BJ (cell line): ENCODE measurements at places on chromosomes 11 and 22. TPM values are rescaled to one million over a fixed set of nuclear protein-coding genes. Genes with fewer than 3 reads are reported as not detected.

Gene MYEOV
- polyA plus RNA-seq = 3.6 and 4.5 TPM in 2 replicates

Gene CRYBA4
- polyA plus RNA-seq = not detected in 2 replicates

Gene DCUN1D5
- polyA plus RNA-seq = 27.7 and 39.9 TPM in 2 replicates

DNA sequence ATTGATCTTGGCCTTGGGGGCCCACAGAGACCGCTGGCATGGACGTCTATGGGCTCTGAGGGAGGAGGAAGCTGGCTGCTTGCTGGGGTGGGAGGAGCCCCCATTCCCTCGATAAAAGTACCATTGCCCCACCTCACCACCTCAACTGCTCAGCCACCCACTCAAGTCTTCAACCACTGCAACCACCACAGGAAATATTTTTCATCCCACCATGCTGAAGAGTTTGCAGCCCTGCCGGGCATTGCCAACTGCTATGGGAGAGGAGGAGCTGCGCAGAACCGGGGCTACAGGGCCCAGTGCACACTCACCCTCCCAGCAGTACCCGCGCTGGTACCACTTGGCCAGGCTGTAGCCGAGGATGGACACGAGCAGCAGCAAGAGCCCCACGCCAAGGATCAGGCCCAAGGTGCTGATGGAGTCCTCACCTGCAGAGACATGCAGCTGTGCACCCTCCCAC, 29.2 kb downstream of the IL10RA start:
- no peak for DNase-seq

DNA sequence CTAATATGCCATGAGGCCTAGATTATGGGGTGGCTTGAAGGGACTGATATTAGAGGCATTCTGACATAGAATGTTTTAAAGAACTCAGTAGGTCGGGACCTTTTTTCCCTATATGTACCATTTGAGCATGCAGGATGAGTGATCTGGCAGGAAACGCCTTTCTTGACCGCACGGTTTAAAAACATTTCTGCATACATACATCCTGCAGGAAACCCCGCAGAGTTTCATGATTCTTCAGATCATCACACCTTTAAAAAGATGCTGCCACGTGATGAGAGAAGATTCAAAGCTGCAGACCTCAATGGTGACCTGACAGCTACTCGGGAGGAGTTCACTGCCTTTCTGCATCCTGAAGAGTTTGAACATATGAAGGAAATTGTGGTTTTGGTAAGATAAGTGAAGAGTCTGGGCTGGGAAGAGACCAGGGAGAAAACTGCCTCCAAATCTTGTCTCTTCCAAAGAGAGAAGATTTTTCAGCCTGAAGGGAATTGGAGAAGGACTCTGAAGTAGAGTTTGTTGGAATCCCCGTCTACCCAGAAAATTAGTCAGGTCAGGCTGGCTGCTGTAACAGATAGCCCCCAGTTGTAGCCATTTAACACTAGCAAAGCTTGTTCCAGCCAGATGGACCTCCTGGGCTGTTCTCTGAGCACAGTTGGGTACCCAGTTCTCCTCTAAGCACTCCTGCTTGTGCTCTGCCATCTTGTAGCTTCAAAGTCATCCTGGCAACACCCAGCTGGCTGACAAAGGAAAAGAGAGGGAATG, 7.4 kb downstream of the RCN1 start:
- no peak for DNase-seq

GRCh38 chr11:33618351-33618710, 82.3 kb downstream of the C11orf91 start:
- no peak for DNase-seq

Gene OR56A4
- not detected in 2 replicates for polyA plus RNA-seq

DNA sequence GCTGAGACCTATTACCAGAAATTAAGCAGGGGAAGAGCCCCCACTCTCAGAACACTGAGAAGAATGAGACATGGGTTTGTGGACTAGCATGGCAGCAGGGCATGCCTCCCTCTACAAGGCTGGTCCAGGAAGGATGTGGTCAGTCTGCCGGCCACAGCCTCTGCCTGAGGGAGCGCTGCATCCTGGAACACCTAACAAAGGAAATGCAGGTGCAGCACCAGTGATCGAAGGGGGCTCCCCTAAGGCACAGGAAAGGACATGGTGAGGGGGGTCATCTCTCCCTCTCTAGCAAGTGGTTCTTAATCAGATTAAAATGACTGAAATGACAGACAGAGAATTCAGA, 40.6 kb upstream of the ARL14EP start:
- no peak for DNase-seq

DNA sequence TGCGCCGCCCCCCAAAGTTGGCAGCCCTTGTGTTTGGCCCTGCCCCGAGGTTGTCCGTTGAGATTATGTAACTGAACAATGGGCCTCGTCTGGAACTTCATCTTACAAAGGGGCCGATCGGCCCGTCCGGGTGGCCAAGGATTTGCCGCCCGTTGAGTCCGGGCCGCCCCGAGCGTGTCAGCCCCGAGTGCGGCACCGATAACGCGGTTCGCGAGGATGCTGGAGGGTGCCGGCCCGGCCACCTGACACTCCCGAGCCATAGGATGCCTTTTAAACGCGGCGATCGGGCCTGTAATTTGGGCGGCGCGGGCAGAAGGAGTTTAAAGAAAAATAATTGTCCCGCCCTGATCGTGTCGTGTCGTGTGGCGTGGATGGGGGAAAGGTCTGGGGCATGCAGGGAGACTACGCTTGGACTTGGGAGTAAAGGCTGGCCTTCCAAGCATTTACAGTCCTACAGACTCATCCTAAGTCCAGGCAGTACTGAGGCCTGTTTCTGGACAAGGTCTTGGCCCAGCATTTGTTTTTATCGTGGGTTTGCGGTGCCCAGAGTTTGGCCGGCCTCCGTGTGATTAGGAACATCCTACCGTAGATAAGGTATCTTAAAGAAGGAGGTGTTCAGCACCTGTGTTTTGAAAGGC, 1.3 kb downstream of the WEE1 start:
- no peak for DNase-seq

Gene CDPF1
- 6.7 and 12.9 TPM in 2 replicates for polyA plus RNA-seq

DNA sequence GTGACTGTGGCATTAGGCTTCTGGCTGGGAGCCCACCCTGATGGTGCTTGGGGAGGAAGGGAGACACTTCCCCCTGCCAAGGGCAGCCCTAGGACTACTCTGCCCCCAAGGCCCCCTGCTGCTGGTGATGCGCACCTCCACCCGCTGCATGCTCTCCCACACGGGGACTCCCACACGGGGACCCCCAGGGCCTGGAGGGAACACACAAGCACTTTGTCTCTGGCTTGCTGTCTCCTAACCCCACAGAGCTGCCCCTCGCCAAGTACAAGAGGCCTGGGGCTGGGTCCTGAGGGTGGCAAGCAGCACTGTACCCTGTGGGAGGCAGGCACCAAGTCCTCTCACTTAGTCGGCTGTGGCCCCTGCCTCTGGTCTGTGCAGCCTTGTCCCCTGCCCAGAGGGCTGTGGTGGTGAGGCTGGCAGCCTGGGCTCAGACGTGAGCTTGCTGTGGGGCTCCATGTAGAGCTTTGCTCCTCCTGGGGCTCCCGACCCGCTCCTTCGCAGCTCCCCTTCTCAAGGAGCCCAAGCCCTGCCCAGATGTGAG, 7.9 kb downstream of the LRRC75B start:
- no peak for DNase-seq

- peak; percentile 31 for DNase-seq
These were observed 29.5 kb upstream of the CCDC34 start for GRCh38 chr11:27392278-27393114.

- DNase-seq = no peak
These were observed 20.9 kb downstream of the ALKBH3 start for GRCh38 chr11:43901551-43901950.

Gene PIH1D2
- polyA plus RNA-seq = 0.82 and 1.7 TPM in 2 replicates

DNA sequence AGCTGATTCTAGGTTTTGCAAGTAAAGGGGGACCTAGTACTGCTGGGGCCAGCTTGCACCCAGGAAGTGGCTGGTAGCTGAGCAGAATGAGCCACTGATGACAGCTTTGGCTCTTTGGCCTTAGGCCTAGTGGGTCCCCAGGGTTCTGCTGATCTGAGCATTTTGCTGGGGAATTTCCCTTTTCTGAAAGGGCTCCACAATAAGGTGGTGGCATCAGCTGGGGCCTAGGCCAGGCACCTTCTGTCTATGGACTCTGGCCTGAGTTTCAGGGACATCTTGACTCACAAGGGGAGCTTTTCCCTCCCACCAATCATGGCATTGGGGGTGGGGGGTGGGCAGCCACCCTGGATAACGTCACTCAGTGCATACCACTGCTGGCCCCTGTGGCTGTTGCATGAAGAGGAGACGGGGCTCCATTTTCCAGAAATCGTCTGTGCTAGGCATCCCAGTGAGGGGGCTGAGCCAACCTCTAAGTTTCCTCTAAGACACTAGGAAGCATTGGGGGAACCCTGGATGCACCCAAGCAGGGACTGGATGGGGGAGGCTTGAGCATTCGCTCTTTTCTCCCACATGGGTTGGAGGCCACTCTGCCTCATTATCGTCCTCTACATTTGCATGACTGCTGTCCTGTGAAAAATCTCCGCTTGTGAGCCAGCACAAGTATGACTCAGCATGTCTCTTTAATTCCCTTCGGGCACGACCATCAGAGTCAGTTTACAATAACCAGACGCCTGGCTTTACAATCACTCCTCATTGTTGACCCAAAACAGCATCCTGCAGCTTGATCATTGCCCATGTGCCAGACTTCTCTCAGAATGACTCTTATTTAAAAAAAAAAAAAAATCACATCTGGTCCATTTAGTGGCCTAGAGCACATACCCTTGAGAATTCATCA, 145.0 kb upstream of the THY1 start:
- DNase-seq = peak; percentile 74

Gene ZNF280A
- not detected in 2 replicates for polyA plus RNA-seq

- no peak for DNase-seq
These were observed 2.1 kb upstream of the DLAT start for GRCh38 chr11:112023104-112023503.

GRCh38 chr11:43968719-43969118, 26.3 kb downstream of the C11orf96 start:
- DNase-seq = no peak

- DNase-seq = no peak
These were observed 23.5 kb downstream of the RRM1 start for GRCh38 chr11:4118107-4118506.

DNA sequence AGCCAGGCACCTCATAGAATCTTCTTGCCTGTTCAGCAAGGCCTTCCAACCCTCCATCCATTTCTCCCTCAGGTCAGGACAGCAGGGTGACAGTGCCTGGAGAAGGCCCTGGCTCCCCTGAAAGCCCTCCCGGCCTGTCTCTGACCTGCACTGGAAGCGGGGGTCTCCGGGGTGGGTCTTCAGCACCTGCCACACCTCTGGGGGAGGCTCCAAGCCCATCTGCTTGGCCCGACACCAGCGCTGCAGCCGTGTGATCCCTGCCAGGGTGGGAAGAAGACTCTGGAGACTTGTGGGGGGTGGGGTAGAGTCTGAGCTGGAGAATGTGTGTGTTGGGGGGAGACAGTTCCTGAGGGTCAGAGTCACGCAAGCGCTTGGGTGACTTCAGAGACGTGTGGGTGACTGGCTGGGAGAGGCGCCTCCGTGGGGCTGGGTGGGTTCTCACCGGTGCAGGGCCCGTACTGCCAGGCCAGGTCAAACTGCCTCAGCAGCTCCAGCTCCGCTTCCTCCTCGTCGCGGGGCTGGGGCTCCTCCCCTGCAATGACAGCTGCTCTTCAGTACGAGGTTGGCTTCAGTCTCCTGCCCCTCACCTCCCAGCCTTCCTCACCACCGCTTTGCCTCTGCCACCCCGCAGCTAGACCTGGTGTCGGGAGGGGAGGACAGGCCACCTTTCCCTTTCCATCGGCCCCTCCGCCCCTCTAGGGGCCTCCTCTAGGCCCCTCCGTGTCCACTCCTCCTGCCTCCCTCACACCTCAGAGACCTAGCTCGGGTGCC, 615 bp downstream of the POLD4 start:
- no peak for DNase-seq

DNA sequence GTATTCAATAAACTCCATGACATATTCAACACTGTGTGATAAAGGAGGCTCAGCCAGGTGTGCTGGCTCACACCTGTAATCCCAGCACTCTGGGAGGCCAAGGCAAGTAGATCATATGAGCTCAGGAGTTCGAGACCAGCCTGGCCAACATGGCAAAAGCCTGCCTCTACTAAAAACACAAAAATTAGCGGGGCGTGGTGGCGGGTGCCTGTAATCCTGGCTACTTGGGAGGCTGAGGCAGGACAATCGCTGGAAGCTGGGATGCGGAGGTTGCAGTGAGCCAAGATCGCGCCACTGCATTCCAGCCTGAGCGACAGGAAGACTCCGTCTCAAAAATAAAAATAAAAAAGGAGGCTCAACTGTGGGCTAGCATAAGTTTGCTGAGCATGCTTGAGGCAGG, 4.1 kb upstream of the SLC25A18 start:
- DNase-seq = no peak

Gene TSGA10IP
- polyA plus RNA-seq = not detected in 2 replicates

DNA sequence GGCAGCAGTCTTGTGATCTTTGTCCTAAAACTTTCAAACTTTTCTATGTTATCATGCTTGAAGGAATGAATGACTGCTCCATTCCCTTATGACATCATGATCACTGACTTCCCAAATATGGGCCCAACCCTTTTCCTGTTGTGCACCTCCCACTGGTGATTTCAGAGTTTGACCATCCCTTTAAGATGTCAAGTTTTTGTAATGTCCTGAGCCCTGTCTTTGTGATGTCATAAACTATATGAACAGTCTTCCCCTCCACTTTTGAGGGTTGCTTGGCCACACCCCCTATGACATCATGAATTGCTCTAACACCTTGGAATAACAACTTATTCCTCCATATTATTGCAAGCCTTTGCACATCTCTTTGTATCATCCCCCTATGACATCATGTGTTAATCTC, 16.5 kb upstream of the NUCB2 start:
- no peak for DNase-seq

DNA sequence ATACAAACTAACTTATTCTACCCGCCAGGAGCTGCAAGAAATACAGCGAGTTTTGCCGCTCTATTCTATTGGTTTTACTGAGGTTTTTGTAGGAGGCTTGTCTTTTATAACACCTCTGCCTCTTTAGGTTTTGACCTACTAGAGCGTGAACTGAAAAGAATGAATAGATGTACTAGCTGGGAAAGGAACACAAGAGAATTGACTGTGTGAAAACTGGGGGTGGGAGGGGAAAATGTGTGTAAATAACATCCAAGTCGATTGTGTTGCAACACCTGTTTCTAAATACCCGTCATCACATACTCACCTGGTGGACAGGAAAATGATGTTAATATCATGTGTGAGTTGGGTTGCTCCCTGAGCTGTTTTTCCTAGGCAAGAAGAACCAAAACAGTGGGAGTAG, 12.9 kb upstream of the JHY start:
- no peak for DNase-seq

DNA sequence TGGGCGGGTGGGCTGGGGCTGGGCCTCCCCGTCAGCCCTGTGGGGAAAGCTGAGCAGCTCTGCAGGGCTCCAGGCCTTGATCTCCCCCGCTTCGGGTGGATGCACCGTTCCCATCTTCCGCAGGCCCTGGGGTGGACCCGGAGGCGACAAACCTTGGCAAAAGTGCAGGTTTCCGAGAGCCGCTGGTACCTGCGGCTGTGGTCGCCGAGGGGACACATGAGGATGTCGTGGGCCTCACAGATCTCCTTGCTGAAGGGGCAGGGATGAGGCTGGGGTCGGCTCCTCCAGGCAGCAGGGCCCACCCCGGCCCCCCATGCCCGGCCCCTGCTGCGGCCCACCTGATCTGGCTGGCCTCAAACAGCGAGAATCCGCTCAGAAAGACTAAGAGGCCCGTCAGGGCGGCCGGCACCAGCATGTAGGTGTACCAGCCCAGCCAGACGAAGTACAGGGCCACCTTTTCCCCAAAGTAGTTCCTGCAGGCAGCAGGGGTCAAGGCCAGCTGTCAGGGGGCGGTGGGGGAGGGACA, 11.8 kb downstream of the ANO9 start:
- no peak for DNase-seq

GRCh38 chr11:83061883-83062282, 9.8 kb downstream of the RAB30 start:
- no peak for DNase-seq

GRCh38 chr11:133945087-133945974, 11.4 kb downstream of the IGSF9B start:
- no peak for DNase-seq

Gene KIRREL3
- 13.1 and 19.6 TPM in 2 replicates for polyA plus RNA-seq
